ENCODE measurements at places on chromosomes 1 and 21.

DNA sequence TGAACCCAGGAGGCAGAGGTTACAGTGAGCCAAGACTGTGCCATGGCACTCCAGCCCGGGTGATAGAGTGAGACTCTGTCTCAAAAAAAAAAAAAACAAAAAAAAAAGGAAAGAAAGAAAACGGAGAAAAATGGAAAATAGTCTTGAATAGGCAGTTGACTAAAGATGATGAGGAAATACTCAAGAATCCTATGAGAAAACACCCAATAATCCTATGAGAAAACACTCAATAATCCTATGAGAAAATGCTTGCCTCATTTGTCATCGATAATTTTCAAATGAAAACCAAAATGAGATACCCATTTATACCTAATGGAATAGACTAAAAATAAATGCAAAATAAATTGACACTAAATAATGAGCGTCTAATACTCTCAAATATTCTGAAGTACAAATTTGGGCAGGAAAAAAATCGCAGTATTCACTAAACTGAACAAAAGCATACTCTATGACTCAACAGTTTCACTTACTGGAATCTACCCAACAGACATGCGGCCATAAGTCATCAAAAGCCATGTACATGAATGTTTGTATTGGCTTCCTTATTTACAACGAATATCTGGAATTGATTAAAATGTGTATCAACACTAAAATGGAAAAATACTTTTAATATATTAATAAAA lies 733.9 kb upstream of the CHRM3 start:
- DNase-seq: peak; percentile 63

GRCh38 chr1:106746448-106747085 lies 309.9 kb upstream of the PRMT6 start:
- DNase-seq: no peak

DNA sequence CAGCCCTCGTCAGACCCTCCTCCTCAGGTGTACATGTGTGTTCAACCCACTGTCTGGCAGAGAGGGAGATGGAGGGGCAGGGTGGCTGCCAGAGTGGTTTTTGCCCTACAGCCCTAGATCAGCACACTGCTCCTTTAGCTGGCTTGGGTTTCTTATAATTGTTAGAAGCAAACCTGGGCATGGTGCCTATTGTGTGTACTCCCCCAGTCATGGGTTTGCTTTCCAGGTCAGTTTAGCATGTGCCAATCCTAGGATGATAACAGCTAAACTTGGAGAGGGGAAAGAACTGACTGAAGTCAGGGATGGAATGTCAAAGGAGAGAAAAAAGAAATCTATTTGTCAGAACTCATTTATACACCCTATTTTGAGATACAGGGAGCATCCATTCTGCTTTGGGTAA lies 63.3 kb downstream of the UCK2 start:
- DNase-seq: peak; percentile 81

DNA sequence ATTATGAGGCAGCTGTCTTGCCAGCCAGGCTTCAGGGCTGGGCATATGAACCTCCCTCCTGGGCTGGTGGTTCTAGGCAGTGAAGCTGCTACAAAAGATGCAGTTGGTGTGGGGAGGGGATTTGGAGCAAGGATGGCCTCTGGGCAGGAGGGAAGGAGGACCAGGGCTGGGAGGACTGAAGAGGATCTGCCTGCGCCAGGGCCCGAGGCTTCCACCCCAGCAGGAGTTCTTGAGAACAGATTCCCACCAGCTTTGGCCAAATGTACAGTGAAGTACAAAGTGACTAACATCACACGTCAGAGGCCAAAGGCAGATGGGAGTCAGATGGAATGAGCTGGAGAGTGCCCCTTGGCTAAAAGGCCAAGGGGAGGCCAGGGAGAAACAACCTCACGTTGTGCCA lies 62.4 kb downstream of the DDX20 start:
- DNase-seq: no peak

DNA sequence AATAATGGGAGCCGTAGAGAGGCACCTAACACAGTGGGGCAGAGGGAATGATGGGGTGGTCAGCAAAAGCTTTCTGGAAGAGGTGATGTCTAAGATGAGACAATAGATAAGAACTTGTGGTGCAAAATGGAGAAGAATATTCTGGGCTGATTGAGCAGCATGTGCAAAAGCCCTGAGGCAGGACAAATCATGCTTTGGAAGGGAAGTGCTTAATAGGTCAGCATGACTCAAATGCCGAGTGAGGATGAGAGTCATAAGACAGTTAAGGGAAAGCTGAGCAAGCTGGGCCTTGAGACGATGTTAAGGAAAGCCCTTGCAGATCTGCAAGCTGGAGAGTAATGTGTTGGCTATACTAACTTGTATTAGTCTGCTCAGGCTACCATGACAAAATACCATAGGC lies 37.3 kb upstream of the ASB17 start:
- no peak for DNase-seq

Measured in amniotic epithelial cell (primary cell).